ENCODE measurements at places on chromosomes 5 and 9.

- H3K4me3 ChIP-seq: no peak overlapping the region
- H3K27ac ChIP-seq: no peak overlapping the region
- no peak for DNase-seq
- H3K36me3 ChIP-seq: no peaks in the 10 kb centered on the region
- H3K27me3 ChIP-seq: no peaks in the 10 kb centered on the region
Observed at GRCh38 chr9:119181561-119181960, 187.7 kb downstream of the BRINP1 start.

- no peak overlapping the region for H3K4me3 ChIP-seq
- H3K27ac ChIP-seq: no peak overlapping the region
- no peaks in the 10 kb centered on the region for H3K27me3 ChIP-seq
- no peaks in the 10 kb centered on the region for H3K4me1 ChIP-seq
- no peak for DNase-seq
- no peaks in the 10 kb centered on the region for H3K36me3 ChIP-seq
Observed at GRCh38 chr5:142495531-142495930, 170.7 kb upstream of the SPRY4 start.

DNA sequence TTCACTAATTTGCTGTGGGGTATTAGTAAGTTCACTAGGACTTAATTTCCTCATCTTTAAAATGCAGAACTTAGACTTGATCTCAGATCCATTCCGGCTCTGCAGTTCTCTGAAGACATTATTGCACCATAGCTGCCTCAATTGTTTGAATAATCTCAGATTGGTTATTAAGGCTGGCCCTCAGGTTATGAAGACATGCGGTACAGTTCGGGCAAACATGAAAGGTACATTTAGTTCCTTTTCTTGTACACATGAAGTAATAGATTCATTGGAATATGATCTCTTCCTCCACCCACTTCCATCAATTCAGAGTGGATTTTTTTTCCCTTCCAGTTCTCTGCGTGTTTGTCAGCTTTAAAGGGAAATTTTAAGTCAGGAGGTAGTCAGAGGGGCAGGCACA, 28.0 kb downstream of the ATP6V0E1 start:
- no peak for DNase-seq
- H3K27me3 ChIP-seq: no peaks in the 10 kb centered on the region
- no peak overlapping the region for H3K4me3 ChIP-seq
- H3K4me1 ChIP-seq: peaks cover 58% of the 10 kb centered on the region
- peak overlapping the region; percentile 58 for H3K27ac ChIP-seq

- H3K27ac ChIP-seq: no peak overlapping the region
- H3K4me3 ChIP-seq: no peak overlapping the region
- no peak for DNase-seq
- H3K4me1 ChIP-seq: no peaks in the 10 kb centered on the region
- no peaks in the 10 kb centered on the region for H3K27me3 ChIP-seq
Observed at GRCh38 chr9:2686911-2687310, 30.4 kb upstream of the KCNV2 start.

GRCh38 chr5:110653231-110653970, 73.1 kb downstream of the TMEM232 start:
- DNase-seq: no peak
- no peak overlapping the region for H3K4me3 ChIP-seq
- H3K4me1 ChIP-seq: peaks cover 2% of the 10 kb centered on the region
- no peak overlapping the region for H3K27ac ChIP-seq
- H3K27me3 ChIP-seq: peaks cover 7% of the 10 kb centered on the region

Measured in activated CD4-positive, alpha-beta T cell treated with anti-CD3 and anti-CD28 coated beads for 36 hours (primary cell).